Eye (tissue), 1 donor: ENCODE measurements at places on chromosomes 1 and 21.
A peak's percentile ranks its signal among the peaks of the same experiment; 100 is the strongest.

- no peak for DNase-seq
Observed at GRCh38 chr21:39020751-39021477, 162.3 kb downstream of the PSMG1 start.

DNA sequence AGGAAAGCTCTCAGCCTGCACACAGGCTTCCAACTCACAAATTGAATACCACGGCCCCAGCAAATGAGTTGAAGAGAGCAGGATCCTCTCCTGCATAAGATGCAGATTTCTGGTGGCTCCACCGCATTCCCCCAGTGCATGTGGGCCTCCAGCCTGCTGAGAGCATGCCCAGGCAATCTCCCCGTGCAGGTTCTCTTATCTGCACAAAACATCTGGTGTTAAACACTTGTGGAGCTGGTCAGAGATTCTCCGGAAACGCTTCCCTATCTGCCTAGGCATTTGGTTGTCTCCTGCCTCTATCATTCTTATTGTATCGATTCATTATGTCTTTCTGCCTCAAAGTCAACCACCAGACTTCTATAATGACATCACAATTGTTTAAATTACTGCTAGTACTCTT lies 1349.0 kb upstream of the B3GALT2 start:
- no peak for DNase-seq

DNA sequence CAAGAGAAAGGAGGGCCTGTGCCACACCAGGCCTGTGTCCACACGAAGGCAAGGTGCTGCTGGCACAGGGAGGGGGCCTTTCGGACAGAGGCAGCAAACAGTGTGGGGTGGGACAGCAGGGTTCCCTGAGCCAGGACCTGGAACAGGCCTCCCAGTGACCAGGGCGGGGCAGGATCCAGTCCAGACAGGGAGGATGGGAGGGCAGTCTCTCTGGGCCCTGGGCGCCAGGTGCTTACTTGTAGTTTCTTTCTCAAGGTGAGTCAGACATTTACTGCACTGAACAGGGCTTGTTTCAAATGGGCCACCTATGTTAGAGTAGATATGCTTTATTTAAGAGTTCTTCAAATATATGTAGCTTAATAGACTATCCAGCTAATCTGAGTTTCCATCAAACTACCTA lies 52.8 kb upstream of the STUM start:
- no peak for DNase-seq

- DNase-seq: peak; percentile 93
Observed at GRCh38 chr1:204828352-204828850, 42.3 kb upstream of the NFASC start.

GRCh38 chr1:180600343-180600742 lies 31.5 kb upstream of the XPR1 start:
- DNase-seq: no peak

- DNase-seq: no peak
Observed at GRCh38 chr1:58857680-58858673, 74.1 kb upstream of the JUN start.

GRCh38 chr1:44405798-44406736 lies 1.0 kb downstream of the RNF220 start:
- peak; percentile 61 for DNase-seq

GRCh38 chr1:168520052-168520751 lies 23.6 kb downstream of the XCL2 start:
- no peak for DNase-seq

DNA sequence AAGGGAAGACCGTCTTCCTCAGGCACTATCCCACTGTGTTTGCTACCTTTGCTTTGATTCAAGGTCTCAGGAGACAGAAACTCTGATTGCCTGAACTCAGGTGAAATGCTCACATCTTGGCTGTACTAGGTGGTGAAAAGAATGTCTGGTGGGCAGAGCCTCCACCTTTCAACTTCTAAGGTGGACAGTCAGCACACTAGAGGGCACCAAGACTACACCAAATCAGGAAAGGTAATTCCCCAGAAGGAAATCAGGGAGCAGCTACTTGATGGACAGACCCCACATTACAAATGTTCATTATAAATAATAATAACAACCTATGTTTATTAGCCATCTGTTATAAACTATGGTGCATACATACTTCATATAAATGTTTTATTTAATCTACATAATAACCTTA lies 220.9 kb downstream of the ATG4C start:
- no peak for DNase-seq
